Activated CD4-positive, CD25-positive, alpha-beta regulatory T cell treated with anti-CD3 and anti-CD28 coated beads, Interleukin-2, amount 50 U/mL, for 24 hours (primary cell): ENCODE measurements at places on chromosomes 4 and X.

DNA sequence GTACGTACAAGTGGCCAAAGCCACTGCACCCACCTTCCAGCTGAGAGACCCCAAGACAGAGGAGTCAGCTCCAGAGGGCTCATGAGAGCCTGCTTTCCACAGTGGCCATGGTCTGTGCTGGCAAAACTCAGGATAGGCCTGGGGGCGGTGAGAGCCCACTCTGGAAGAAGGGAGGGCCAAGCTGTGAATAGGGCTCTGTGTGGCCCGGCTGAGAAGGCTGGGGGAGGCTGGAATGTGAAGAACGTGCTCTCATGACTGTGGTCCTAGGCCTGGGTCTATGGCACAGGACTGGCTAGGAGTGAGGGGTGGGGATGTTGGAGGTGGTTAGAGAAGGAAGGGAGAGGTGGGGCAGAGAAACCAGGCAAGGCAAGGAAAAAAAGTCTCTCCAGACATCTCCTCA is 13.3 kb downstream of the STARD8 start:
- no peak for ATAC-seq

- ATAC-seq, result no peak
These were observed 218.8 kb downstream of the MAGEB17 start for GRCh38 chrX:16386126-16386525.

- no peak for ATAC-seq
These were observed 497.9 kb upstream of the PCDH10 start for GRCh38 chr4:132651196-132651595.

DNA sequence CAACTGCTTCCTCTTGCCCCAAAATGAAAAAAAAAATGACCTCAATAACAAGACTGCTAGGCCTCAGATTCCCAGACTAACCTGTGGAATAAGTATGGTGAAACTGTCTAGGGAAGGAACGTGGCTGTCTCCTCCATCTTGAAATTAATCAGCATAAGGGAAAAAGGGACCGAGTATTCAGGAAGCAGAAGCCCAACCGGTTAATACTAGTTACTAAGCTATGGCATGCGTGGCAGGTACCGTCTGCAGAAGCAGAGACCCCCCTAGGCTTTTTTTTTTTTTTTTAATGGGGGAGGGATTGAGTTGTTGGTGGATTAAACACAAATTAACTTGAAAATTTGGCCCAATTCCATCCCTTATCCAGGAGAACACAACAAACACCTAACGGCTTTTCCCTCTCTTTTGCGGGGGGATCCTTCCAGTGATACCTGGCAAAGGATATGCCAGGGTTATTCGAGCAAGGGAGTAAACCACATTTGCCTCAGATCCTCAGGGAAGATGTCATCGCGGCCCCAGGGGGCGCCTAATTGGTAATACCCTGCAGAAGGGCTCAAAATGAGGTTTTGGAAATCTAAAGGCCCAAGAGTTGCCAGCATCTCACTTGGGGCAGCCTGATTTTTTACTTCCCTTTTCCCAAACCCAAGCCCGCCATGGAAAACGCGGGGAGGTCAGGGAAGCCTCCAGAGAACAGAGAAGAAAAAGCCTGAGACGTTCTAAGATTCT is 893 bp downstream of the RLIM start:
- ATAC-seq, result no peak

DNA sequence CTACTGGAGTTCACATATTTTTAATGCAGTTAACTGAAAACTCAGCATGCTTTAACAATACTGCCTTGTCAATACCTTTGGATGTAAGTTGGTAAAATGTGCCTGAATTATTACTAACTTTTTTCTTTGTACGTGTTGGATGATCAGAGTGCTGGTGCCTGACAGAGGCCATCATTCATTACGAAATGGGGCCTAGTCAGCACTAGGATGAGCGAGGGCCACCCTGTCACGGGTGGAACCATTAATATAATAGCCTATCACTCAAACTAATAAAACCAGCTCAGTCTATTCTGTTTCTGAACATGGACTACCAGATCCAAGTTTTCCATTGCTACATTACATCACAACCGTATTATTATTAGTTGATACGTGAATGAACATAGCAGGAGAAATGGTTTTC is 501.7 kb upstream of the TENM3 start:
- ATAC-seq, result no peak

- no peak for ATAC-seq
These were observed 180.2 kb downstream of the FAM47B start for GRCh38 chrX:35122756-35123155.

DNA sequence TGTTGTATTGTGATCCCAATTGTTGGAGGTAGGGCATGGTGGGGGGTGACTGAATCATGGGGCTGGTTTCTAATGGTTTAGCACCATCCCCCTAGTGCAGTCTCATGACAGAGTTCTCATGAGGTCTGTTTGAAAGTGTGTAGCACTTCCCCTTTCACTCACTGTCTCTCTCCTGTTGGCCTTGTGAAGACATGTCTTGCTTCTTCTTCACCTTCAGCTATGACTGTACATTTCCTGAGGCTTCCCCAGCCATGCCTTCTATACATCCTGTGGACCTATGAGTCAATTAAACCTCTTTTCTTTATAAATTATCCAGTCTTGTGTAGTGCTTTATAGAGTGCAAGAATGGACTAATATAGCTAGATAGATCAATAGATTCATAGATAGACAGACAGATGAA is 230.0 kb downstream of the MAGEE1 start:
- no peak for ATAC-seq

DNA sequence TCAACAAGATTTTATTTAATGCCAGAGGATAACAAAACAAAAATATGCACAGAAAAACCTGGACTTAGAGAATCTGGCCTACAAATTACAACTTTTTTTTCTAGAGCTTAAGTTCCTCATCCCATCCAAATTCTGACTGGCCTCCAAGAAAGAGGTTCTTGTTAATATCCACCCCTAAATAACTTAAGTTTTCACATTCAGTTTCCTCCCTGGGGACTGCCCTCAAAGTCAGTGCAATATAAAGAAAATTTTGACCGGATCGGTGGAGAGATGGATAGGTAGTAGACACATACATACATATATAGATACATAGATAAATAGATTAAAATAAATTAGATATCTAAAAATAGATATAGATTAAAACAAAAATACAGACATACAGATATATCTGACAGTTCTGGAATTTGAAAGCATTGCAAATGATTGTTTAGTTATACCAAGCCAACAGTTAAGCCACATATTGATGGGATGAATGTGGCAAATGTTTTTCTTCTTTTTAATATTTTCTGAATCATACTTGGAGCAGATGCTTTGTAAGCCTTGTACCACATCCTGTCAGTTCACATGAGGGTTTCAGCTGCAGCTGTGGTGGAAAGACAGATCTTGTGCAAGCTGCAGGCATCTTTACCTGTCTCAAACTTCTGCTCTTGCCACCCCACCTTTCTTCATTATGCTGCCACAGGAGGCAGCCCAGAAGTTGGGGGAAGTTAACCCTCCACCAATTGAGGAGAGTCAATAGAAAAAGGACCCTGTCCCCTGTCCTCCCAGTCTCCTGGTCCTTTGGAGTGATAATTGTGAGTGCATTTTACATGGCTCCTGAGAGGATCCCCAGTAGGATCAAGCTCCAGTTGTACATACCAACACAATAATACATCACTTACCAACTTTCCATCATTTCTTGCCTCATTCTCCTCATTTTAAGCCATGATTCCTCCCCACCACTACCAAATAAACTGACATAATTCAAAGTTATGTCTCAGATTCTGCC is 58.5 kb upstream of the PRDM8 start:
- peak; percentile 87 for ATAC-seq

DNA sequence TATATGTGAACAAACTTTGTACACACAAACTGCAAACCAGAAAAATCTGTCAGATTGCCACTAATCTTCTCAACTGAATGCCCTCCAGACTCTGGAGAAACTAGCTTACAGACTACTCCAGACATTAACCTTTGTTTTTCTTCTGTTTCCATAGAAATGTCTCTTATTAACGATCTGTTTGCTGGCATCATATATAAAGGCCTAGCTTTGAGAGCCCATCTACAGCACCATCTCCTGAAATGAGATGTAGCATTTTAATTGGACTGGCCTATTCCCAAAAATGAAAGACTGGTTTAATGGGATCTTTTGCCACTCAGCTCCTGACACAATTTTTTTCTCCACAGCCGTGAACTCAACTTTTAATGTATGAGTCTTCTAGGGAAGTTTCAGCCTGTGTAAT is 266.0 kb upstream of the IL1RAPL1 start:
- no peak for ATAC-seq

DNA sequence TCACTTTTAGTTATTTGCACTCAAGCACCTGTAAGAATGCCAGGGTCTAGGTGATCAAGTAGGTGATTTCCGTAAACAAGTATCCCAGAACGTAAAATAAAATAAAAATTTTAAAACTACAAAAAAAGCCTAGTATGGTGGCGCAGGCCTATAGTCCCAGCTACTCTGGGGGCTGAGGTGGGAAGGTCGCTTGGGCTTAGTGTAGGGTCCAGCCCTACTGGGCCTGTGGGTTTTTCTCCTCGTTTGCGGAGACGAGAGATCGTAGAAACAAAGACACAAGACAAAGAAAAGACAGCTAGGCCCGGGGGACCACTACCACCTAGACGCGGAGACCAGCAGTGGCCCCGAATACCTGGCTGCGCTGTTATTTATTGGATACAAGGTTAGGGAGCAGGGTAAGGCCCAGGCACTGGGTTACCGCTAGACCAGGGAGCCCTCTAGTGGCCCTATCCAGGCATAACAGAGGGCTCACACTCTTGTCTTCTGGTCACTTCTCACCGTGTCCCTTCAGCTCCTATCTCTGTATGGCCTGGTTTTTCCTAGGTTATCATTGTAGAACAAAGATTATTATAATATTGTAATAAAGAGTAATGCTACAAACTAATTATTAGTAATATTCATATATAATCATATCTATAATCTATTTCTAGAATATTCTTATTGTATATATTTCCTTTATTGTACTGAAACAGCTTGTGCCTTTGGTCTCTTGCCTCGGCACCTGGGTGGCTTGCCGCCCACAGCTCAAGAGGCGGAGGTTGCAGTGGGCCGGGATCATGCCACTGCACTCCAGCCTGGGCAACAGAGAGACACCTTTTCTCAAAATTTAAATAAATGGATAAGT is 38.4 kb downstream of the SAGE1 start:
- no peak for ATAC-seq

- peak; percentile 51 for ATAC-seq
These were observed 10.7 kb downstream of the LIAS start for GRCh38 chr4:39469429-39470077.

DNA sequence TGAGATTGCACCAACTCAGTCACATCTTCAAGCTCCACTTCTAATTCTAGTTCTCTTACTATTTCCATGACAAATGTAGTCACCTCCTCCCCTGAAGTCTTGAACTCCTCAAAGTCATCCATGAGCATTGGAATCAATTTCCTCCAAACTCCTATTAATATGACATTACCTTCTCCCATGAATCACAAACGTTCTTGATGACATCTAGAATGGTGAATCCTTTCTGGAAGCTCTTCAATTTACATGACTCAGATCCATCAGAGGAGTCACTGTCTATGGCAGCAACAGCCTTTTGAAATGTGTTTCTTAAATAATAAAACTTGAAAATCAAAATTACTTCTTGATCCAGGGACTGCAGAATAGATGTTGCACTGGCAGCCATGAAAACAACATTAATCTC is 34.5 kb downstream of the GALNTL6 start:
- no peak for ATAC-seq

DNA sequence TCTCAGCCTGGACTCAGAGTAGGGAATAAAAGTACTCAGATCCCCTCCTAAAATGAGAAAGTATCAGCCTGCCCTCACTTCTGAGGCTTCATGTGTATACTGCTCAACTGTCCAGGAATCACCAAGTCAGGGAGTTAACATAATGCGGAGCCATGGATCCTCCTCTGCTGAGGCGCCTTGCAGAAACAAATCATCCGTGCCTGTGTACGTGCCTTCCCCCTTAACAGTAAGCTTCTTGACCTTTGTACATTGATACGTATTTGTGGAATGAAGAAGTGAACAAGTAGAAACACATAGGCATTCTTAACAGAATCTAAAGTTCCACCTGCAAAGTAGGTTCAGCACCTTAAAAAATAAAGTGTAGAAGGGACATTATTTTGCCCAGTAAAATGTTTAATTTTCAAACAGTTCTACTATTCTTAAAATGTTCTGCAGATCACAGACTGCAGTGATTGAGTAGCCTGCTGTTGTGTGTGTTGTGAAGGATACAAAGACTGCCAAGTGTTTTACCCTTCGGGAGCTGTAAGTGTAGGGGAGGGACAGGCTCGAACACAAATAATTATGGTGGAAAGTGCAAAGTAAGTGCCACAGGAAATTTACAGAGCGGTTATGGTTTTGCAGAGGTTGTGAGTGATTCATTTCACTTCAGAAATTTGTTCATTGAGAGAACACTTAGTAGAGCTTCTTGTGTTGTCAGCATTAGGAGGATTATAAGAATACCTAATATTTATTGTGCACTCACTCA is 61.9 kb downstream of the ARHGAP10 start:
- ATAC-seq, result peak; percentile 66

GRCh38 chrX:48831136-48831908 is 4.1 kb downstream of the PCSK1N start:
- no peak for ATAC-seq

DNA sequence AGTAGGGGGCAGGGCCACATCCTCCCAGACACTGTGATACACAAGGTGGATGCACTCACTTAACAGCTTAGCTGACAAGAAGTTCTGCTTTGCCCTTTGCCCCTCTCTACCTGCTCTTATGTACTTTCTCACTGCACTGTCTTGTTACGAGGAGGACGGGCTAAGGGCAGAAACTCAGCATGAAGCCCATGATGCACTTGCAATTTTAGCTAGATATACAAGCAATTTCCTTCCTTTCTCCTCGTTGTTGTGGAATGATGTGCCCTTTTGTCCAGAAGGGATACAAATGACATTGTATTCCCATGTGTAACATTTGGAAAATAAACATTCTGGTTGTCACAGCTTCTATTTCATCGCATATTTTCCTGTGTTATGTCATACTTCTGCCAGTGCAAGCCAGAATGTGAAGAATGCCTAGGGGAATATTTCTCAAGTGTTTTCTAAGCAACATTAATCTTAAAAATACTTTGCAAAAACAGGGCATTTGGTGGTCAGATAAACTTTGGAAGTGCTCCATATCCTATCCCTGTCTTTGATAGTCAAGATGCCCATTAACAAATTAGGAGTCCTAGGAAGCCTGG is 47.2 kb downstream of the MAOA start:
- no peak for ATAC-seq

- ATAC-seq, result no peak
These were observed 449.1 kb downstream of the NKX6-1 start for GRCh38 chr4:84050015-84050414.

DNA sequence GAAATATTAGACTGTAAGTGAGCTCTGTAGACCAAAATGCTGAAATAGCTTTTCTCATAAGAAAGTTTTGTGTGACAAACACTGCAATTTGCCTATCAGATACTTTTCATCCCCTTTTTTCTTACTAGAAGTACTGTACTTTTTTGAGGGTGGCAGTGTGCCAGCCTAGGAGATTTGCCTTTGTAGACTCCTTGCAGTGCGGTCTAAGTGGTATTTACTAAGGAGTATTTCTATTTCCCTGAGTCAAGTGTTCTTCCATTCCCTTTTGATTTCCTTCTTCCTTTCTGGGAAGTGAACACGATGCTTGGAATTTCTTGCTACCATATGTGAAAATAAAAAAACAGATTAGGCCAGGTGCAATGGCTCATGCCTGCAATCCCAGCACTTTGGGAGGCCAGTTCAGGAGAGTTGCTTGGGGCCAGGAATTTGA is 34.6 kb downstream of the PDLIM5 start:
- ATAC-seq, result no peak
